ENCODE measurements at places on chromosomes 5 and 9.

- no peak for DNase-seq
Observed at GRCh38 chr5:163342306-163342705, 95.1 kb upstream of the CCNG1 start.

- no peak for DNase-seq
Observed at GRCh38 chr5:158718738-158719505, 380.8 kb downstream of the EBF1 start.

GRCh38 chr5:180810959-180811622 lies 8.5 kb upstream of the MGAT1 start:
- no peak for DNase-seq

- no peak for DNase-seq
Observed at GRCh38 chr9:77910194-77910621, 121.4 kb downstream of the GNAQ start.

- no peak for DNase-seq
Observed at GRCh38 chr5:113266913-113267227, 167.9 kb downstream of the TSSK1B start.

GRCh38 chr5:132472431-132472830 lies 18.1 kb downstream of the IRF1 start:
- no peak for DNase-seq

- no peak for DNase-seq
Observed at GRCh38 chr9:122370869-122371755, at the start of gene PTGS1. Gene PTGS1 (plus strand): TSS chr9:122371024. CDS start chr9:122371085, 61 bp downstream.

DNA sequence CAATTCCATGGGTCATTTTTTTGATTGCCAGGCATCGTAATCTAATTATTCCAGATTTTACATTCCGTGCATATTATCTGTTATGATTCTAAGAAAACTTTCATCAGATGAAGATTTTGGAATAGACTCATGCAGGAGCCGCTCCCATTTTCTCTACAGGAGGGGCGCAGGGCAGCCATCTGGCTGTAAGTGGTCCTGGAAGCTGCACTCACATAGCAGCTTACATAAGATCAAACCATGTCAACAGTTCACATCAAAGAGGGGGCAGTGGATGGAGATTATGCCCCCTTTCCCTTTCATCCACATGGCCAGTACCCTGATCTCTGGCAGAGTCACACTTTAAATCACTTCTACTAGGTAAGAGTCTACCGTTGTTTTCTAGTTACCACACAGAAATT lies 73.3 kb upstream of the PCA3 start:
- no peak for DNase-seq

GRCh38 chr9:87212605-87213021 lies 265.3 kb upstream of the GAS1 start:
- DNase-seq: no peak

DNA sequence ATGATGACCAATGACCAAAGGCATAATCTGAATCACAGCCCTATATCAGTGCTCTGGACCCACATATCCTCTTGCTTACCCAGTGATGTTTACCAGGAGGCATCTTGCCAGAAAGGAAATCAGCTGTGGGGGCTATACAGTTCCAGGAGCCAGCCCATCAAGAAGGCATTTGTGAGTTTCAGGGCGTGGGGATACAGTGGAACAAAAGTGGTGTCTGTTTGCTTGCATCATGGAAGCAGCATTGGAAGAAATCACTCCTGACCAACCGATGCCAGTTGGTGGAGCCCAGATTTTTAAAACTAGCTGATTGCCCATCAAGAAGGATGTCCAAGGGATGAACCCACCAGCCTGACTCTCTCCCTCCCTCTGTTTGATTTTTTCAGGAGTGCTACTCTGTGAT lies 106.5 kb upstream of the EGFLAM start:
- no peak for DNase-seq

- DNase-seq: no peak
Observed at GRCh38 chr5:143554918-143555477, 151.5 kb upstream of the NR3C1 start.

DNA sequence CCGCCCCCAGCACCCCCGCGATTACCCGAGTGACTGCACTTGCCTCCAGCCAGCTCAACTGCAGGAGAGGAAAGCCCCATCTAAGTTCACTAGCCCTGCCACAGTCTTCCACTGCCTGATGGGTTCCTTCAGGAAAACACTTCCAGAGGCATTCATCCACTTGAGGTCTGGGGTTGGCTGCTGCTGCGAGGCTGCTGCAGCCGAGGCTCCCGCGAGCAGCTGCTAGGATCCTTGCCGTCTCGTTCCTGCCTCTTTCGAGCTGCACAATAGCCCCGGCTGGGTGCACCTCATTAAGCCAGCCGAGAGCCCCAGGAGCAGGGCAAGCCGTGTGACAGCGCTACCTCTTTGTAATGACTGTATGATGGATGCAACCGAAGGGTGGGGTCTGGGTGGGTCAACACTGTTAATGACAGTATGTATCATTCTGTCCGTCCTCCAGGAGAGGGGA lies 24.2 kb upstream of the ELAVL2 start:
- no peak for DNase-seq

- no peak for DNase-seq
Observed at GRCh38 chr5:89313044-89313443, 430.1 kb upstream of the MEF2C start.

DNA sequence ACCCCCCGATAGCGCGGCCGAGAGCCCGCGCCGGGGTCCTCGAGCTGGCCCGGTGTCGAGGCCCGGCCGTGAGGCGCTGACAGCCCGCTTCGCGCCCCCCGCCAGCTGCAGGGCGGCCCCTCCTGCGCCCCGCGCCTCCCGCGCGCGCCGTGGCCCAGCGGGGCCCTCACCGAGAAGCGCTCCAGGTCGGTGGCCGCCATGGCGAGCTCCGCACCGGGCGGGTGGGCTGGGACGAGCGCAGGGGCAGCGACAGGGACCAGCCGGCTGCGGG lies 166 bp downstream of the SEPTIN8 start:
- no peak for DNase-seq

DNA sequence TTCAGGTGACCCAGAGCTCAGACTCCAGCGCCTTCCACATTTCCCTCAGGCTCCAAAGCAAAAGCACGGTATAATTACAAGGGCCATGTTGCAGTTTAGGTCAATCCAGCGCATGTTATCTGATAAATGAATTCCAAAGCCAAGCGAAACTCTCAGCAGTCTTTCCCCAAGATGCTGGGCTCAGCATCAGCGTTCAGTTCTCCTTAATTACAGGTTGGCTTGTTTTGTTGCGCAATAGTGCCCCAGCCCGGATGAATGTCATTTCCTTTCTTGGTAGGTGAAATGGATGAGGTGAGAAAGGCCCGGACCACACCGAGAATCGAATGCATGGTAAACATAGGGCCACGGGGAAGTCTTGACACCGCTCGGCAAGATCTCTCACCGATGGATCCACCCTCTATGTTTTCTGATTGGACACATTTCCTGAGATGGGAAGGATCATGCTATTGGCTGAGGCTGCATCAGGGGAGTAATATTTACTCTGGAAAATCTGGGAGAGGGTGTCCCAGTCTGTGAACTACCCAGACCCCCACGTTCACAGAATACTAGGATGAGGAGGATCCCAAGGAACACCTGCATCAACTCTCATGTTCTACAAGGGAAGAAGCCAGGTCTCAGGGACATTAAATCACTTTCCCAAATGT lies 221.2 kb upstream of the ANKRD55 start:
- DNase-seq: no peak

- DNase-seq: peak; percentile 37
Observed at GRCh38 chr5:172504701-172505402, 50.5 kb upstream of the SH3PXD2B start.

GRCh38 chr5:146520731-146521130 lies 4.7 kb upstream of the GPR151 start:
- DNase-seq: no peak

GRCh38 chr9:114691046-114691955 lies 9.3 kb upstream of the TEX48 start:
- no peak for DNase-seq

GRCh38 chr9:97615439-97616072 lies 17.6 kb downstream of the TSTD2 start:
- DNase-seq: no peak

DNA sequence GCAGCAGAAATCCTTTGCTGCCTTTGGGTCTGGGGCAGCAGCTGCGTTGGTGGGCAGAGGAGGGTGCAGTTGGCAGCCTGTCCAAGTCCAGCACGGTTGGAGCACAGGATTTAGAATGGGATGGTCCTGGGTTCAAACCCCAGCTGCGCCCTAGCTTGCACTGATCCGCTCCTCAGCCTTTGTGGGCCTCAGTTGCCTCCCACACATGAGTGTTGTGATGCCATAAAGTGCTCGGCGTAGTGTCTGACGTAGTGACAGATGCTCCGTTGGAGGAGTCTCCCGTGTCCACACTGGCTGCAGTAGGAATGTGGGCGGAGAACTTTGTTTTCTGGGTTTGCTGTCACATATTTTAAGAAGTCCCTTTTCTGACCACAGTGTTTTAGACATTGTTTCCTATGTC lies 36.0 kb downstream of the SLC46A2 start:
- DNase-seq: no peak

GRCh38 chr9:93471124-93471523 lies 17.7 kb upstream of the FAM120AOS start:
- no peak for DNase-seq

- DNase-seq: no peak
Observed at GRCh38 chr5:150641824-150642566, 1.5 kb downstream of the SYNPO start.

- DNase-seq: no peak
Observed at GRCh38 chr5:152542741-152543140, 137.7 kb upstream of the NMUR2 start.

- no peak for DNase-seq
Observed at GRCh38 chr9:131880833-131881583, 141.1 kb upstream of the RAPGEF1 start.

DNA sequence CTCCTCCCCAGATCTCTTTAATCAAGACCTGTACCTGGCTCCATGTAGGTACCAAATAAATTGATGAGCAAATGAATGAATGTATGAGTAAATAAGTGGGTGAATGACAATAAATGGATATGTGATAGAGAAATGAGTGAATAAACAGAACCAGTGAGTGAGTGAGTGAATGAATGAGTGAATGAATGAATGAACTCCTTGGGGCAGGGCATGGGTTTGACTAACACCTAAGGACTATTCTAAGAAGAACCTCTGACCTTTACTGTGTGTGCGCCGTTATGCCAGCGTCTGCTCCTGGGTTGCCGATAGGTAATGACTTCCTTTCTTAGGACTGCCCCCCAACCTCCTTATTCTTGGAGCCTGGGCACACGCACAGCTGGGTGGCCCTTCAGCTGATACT lies 1.8 kb upstream of the RPL26L1 start:
- DNase-seq: no peak

DNA sequence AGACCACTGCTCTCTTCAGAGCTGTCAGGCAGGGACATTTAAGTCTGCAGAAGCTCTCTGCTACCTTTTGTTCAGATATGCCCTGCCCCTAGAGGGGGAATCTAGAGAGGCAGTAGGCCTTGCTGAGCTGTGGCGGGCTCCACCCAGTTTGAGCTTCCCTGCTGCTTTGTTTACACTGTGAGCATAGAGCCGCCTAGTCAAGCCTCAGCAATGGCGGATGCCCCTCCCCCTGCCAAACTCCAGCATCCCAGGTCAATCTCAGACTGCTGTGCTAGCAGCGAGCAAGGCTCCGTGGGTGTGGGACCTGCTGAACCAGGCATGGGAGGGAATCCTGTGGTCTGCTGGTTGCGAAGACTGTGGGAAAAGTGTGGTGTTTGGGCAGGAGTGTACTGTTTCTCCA lies 59.9 kb downstream of the CAVIN4 start:
- DNase-seq: no peak

- DNase-seq: no peak
Observed at GRCh38 chr9:87529671-87530070, 32.0 kb downstream of the DAPK1 start.

DNA sequence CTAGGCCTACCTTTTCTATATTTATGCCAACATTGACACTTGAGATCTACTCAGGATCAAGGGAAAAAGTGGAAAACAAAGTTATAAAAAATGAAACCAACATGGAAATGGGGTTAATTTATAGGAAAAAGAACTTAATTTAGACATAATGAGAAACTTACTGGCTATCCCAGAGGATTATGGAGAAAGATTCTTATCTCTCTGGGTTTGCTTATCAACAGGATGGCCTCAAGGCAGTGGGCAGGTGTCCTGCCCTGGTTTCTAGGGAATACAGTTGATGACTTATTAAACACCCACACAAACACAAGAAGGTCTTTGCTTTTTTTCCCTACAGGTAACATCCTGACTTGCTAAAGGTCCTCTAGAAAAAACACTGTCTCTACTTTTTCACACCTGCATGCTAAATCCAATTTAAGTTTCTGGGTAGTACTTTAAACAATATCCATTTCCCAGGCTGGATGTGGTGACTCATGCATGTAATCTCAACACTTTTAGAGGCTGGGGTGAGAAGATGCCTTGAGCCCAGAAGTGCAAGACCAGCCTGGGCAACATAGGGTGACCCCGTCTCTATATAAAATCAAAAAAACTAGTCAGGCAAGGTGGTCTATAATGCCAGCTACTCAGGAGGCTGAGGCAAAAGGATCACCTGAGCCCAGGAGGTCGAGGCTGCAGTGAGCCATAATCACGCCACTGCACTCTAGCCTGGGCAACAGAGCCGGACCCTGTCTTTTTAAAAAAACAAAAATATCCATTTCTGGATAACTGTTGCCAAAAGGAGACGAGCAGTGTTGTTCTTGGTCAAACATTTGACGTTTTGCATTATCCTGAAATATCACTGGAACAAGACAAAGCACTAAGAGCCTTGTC lies 6.6 kb upstream of the ZNF608 start:
- DNase-seq: no peak

DNA sequence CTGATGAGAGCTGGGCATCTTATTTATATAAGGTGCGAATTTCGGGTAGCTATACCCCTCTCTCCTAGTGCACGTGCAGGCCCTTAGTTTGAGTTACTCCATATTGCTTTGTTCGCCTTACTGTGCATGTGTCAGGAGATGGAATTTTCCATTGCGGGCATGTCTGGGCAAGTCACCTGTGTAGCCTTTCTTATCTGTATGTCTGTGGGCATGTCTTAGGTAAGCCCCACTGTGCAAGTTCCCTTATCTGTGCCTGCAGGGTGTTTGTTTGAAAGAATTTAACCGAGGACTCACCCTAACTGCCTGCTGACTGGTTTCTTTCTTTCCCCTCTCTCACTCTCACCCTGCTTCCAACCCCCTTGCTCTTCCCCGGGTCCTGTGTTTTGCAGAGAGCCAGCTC lies 140.7 kb upstream of the RANBP3L start:
- DNase-seq: no peak

DNA sequence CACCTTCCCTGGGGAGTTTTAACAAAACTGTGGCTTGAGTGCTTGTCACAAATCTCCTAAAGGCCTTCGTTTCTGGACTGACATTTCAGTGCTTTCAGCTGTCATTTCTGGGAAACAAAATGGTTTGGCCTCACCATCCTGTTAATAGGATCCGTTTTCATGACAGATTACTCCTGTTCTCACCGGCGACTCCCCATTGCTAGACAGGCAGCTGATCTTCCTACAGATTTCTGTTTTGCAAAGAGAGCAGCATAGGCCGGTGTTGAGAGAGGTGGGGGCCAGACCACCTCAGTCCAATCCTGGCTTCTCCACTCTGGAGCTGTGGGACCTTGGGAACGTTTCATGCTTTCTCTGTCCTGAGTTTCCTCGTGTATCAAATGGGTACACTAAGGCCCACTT lies 75.5 kb upstream of the OTULINL start:
- DNase-seq: no peak

All from type B pancreatic cell (in vitro differentiated cells).